Muscle of arm (tissue), 14 donors: ENCODE measurements at places on chromosomes 3 and 15. TPM values are rescaled to one million over a fixed set of nuclear protein-coding genes. Genes with fewer than 3 reads are reported as not detected.

IGSF10 gene
- 6.4 TPM for polyA plus RNA-seq

ESYT3 gene
- polyA plus RNA-seq = 22.5 TPM

ZNF660 gene
- 6.0 TPM for polyA plus RNA-seq

OTOL1 gene
- not detected for polyA plus RNA-seq

NEK4 gene
- polyA plus RNA-seq = 14.6 TPM

ITIH4 gene
- 33.3 TPM for polyA plus RNA-seq

MESP1 gene
- not detected for polyA plus RNA-seq

GOLGA8H gene
- polyA plus RNA-seq = not detected

GOLGA6L4 gene
- 4.5 TPM for polyA plus RNA-seq

FAM107A gene
- 2.0 TPM for polyA plus RNA-seq

ATP13A5 gene
- not detected for polyA plus RNA-seq

TRAT1 gene
- 0.11 TPM for polyA plus RNA-seq

IVD gene
- 54.6 TPM for polyA plus RNA-seq

CD276 gene
- 157 TPM for polyA plus RNA-seq

HTR3E gene
- polyA plus RNA-seq = not detected

GOLGA8N gene
- polyA plus RNA-seq = 34.9 TPM

MNS1 gene
- polyA plus RNA-seq = 5.9 TPM

GOLGA8G gene
- not detected for polyA plus RNA-seq

ZBED2 gene
- not detected for polyA plus RNA-seq

SPINK8 gene
- not detected for polyA plus RNA-seq

RBM6 gene
- 68.1 TPM for polyA plus RNA-seq

COL8A1 gene
- polyA plus RNA-seq = 0.90 TPM

KLHDC8B gene
- not detected for polyA plus RNA-seq

C3orf49 gene
- polyA plus RNA-seq = 0.33 TPM

CACNA2D3 gene
- 3.2 TPM for polyA plus RNA-seq

MLH1 gene
- polyA plus RNA-seq = 49.5 TPM

LRRC58 gene
- polyA plus RNA-seq = 17.3 TPM

DNAJB11 gene
- 42.3 TPM for polyA plus RNA-seq

FILIP1L gene
- 57.3 TPM for polyA plus RNA-seq

NR1D2 gene
- polyA plus RNA-seq = 17.7 TPM

ISLR2 gene
- polyA plus RNA-seq = 2.8 TPM

SATB1 gene
- polyA plus RNA-seq = 50.3 TPM

FBXW12 gene
- 0.29 TPM for polyA plus RNA-seq

THPO gene
- polyA plus RNA-seq = 2.0 TPM

IL5RA gene
- polyA plus RNA-seq = 0.11 TPM

C15orf62 gene
- polyA plus RNA-seq = 0.99 TPM

ABHD10 gene
- polyA plus RNA-seq = 28.4 TPM
